ENCODE measurements at places on chromosomes 5 and 9.

- no peak for DNase-seq
These were observed 270.7 kb upstream of the PAPPA start for GRCh38 chr9:115882911-115883310.

GRCh38 chr5:62460578-62460983, 48.0 kb downstream of the IPO11 start:
- no peak for DNase-seq

GRCh38 chr5:66757219-66757833, 161.1 kb downstream of the MAST4 start:
- DNase-seq, result peak; percentile 19

DNA sequence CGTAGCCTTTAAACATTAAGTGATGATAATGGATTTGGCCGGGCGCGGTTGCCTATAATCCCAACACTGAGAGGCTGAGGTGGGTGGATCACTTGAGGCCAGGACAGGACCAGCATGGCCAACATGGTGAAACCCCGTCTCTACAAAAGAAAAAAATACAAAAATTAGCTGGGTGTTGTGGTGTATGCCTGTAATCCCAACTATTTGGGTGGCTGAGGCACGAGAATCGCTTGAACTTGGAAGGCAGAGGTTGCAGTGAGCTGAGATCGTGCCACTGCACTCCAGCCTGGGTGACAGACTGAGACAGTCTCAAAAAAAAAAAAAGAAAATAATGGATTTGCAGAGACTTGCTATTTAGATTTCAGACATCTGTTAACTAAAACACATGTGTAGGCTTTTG, 9.2 kb upstream of the MATR3 start:
- DNase-seq, result no peak

- DNase-seq, result no peak
These were observed 239.5 kb upstream of the MAP3K1 start for GRCh38 chr5:56575821-56576220.

DNA sequence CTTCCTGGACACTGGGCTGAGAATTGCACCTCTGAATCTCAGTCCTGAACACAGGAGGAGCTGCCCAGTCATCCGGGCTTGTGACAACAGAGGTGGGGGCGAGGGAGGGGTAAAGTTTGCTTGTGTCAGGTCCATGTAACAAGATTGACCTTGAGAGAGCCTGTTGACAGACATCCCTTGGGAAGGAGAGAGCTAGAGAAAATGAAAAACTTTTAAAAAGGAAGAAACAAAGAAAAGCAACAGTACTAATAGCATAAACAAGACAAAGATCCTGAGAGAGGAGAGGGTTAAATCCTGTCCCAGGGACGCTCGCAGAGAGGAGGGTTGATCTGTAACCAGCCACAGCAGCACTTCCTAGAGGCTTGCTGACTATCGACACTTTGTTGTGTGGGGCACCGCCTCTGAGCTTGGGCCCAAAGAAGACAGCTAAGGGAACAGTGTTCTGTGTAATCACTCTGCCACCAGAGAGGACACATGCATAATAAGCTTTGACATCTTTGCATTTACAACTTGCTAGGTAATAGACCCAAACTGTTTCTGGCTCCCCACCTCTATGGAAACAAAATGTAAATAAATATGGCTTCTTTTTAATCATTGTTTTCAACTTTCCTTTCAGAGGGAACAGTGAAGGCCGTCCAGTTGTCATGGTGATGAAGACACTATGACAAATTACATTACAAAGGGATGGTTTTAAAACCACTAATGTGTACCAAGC, 363.7 kb downstream of the CSNK1G3 start:
- no peak for DNase-seq

DNA sequence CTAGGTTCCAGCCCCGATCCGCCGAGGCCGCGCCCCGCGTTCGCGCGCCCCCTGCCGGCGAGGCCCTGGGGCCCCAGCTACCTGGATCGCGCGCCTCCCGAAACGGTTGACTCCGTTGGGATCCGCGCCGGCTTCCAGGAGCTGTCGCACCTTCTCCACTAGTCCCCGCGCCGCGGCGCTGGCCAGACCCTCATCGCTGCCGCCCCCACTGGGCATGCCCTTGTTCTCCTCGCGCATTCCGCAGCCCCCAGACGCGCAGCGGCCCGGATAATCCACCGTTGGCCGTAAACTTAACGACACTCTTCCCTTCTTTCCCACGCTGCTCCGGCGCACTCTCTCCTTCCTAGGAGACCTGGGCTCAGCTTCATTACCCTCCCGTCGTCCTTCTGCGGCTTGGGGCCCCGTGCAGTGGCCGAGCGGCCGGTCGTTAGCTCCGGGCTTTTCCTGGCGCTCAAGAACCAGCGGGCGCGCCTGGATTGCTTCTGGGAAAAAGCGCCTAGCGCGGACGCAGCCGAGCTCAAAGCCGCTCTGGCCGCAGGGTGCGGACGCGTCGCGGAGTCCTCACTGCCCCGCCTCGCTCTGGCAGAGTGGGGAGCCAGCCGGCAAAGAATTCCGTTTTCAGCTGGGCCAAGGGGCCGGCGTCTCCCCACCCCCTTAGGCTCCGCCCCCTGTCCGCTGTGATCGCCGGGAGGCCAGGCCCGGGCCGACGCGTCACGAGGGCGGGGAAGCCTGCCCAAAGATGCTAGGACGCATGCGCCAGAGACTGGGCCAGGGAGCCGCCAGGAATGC, at the start of gene CDKN2B:
TSS of gene CDKN2B (minus strand) at position 589 of the 789 bp plus-strand sequence. CDS start at position 237, 352 bp downstream.
- peak; percentile 86 for DNase-seq

DNA sequence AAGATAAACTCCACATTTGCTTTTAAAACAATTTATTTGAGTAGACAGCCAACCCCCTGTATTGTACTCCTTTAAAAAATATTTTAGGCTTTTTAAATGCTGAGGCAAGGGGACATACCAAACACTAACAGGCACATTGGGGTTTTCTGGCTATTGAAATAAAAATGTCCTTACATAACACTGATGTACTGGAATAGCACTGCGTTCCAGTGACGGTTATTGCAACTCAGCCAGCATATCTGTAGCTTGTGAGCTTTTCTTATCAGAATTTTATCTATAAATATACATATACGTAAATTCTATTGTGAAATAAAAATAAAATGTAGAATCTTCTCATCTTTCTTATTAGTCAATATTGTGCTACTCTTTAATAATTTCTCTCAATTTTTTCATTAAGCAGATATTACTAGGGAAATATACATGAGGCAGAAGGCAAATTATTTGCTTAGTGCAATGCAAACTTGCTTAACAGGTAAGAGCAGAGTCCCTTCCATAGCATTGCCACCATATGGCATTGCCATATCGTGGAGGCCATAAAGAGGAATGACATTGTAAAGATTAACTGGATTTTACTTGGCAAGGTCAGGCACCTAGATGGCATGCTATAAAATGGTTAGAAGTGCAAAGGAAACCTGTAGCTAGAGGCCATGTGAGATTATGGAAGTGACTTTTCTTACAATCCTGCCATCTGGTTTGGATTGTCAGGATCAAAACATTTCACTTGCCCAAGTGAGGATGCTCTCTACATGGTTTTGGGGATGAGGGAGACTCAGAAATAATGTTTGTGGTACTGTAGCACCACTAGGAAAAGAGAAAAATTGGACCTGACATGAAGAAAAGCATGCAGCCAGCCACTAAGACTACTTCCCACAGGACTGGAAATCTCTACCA, 94.8 kb upstream of the CDKN2B start:
- no peak for DNase-seq

GRCh38 chr5:86532429-86532828, 85.3 kb upstream of the COX7C start:
- DNase-seq, result no peak

DNA sequence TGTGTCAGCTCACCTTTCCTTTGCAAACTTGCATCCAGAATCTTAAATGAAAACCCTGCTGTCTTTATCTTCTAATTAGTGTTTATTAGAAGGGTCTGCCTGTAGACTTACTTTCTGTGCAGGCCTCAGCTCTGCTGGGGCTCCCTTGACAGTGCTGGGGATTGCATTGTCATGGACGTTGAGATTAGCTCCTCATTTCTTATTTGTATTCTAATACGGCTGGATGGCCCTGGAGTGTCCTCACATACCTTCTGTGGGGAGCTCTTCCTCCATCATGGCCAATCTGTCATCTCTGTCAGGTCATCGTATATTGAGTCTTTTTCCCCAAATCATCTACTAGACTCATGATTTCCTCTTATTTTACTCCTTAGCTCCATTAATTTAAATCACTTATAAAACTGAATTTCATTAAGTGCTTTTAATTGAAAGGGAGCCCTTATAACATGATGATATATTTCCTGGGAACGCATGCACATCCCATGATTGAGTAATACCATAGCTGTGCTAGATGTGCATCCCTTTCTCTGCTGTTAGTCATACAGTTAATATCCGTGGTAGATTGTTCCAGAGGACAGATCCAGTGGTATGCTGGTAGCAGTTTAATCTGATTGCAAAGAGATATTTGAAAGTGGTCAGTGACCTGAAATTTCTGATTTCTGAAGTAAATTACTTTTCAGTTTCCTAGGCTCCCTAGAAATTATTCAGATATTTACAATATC, 61.6 kb downstream of the ICE1 start:
- DNase-seq, result no peak

- no peak for DNase-seq
These were observed 35.7 kb downstream of the PCDHAC2 start for GRCh38 chr5:141001844-141002604.

GRCh38 chr5:15819617-15820016, 319.6 kb downstream of the FBXL7 start:
- no peak for DNase-seq

DNA sequence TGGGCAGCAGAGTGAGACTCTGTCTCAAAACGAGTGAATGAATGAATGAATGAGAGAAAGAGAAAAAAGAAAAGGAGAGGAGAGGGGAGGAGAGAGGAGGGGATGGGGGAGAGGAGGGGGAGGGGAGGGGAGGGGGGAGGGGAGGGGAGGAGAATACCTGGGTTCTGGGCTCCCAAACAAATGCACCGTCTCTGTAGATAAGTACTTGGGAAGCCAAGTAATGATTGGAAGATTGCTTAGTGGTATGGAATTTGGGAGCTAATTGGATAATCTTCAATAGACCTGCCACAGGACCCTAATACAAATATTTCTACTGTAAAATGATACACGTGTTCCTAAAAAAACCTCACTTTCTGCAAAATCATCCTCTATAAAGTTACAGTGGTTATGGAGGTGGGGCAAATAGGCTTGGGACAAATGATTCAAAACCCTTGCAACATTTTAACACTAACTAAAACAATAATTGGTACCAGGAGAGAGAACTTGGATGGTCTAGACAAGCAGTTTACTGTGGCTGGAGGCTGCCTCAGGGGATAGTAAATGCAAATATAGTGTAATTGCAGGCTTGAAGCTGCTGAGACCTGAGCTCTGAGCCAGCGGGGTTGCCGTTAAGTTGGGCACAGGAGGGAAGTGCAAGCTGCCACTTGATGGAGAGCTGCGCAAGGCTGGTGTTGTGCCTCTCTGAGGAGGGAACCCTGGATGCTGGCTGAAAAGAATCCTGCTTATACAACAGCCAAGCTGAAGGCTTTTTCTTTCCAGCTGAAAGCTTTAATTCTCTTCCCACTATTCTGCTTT, 3.5 kb downstream of the HEMGN start:
- DNase-seq, result no peak

- no peak for DNase-seq
These were observed 3.6 kb downstream of the ERGIC1 start for GRCh38 chr5:172837640-172838039.

DNA sequence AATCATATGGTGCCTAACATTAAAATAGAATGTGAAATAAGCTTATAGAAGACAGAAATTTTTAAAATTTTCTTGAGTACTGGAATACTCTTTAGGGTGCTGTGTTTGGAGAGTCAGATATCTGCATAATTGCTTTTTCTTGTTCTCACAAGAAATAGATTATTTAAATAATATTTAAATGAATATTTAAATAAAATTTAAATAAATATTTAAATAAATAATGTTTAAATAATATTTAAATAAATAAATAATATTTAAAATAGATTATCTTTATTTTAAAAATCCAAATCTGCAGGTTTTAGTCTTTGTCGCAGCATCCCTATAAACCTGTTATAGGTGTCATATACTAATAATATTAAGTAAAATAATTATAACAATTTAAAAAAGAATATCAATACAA, 1589.4 kb downstream of the MAT2B start:
- no peak for DNase-seq

- DNase-seq, result peak; percentile 71
These were observed 663 bp upstream of the SMIM27 start for GRCh38 chr9:32551276-32552051.

- DNase-seq, result no peak
These were observed 29.9 kb downstream of the LPAR1 start for GRCh38 chr9:111008158-111009075.

Measured in HS-27A (cell line).